ENCODE measurements at places on chromosomes 5 and 9.

DNA sequence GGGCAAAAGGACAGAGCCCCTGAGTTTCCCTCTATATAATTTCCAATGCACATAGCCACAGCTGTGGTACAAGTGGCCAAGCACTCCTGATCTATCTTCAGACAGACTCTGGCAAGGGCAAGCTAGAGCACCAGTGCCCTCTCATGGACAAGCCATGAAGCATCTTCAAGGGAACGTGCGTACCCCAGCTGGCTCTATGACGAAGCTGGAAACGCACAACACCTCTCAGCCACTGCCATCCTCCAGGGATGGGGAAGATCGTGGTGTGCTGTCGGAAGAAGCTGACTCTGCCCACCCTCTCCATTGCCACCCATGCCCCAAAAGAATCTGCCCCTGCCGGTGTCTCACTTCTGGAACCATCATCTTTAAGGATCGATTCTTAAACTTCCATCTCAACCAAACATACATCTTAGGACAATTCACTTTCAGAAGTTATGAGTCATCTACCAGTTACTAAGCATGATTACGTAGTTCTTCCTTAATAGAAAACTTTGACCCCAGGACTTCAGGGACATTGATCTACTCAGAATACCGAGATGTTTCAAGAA lies 482.9 kb downstream of the AGTPBP1 start:
- DNase-seq = peak; percentile 10

- no peak for DNase-seq
Observed at GRCh38 chr9:88187631-88188030, 49.4 kb upstream of the SPATA31C2 start.

DNA sequence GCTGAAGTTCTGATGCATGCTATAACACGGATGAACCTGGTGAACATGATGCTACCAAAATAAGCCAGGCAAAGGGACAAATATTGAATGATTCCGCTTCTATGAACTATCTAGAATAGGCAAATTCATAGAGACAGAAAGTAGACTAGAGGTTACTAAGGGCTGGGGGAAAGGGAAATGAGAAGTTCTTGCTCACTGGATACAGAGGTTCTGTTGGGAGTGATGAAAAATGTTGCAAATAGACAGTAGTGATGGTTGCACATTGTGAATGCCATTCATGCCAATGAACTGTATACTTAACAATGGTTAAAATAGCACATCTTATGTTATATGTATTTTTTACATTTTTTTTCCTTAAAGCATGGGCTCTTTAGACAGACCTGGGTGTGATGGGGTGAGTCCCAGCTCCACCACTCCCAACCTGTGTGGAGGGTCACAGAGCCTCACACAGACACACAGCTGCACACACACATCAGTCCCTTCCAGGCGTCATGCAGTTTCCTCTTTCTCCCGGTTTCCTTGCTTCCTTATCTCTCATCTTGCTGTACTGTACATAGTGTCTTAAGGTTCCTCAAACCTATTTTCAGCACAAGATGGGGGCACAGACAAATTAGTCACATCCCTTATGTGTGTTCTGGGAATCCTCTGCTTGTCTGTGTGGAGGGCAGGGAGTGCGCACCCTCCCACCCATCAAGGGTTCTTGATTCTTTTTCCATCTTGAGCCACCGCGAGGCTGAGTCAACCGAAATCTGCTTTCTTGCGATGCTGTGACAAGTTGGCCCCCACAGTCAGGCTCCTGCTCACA lies 192.9 kb downstream of the CRB2 start:
- no peak for DNase-seq

- DNase-seq = no peak
Observed at GRCh38 chr5:1435369-1435768, 9.9 kb downstream of the SLC6A3 start.

- DNase-seq = no peak
Observed at GRCh38 chr5:133370036-133370831, 242.1 kb downstream of the FSTL4 start.

- DNase-seq = no peak
Observed at GRCh38 chr9:18472841-18473251, 1.1 kb upstream of the ADAMTSL1 start.

- DNase-seq = no peak
Observed at GRCh38 chr5:572398-573019, 39.6 kb upstream of the CEP72 start.

DNA sequence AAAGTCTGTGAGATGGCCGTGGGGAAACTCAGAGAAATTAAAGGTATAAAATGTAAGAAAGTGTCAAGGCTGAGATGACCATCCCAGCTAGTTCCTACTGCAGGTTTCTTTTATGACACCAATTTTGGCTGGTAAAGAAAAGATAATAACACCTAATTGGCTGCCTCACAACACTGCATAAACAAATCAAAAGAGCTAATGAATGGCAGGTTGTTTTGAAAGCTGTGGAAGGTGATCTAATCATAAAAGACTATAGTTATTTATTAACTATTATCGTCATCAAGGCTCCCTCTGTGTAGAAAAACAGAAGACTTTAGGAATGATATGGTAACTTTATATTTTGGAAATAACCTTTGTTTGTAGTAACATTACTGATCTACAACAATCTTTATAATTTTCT lies 3.5 kb upstream of the SPINK5 start:
- DNase-seq = no peak

DNA sequence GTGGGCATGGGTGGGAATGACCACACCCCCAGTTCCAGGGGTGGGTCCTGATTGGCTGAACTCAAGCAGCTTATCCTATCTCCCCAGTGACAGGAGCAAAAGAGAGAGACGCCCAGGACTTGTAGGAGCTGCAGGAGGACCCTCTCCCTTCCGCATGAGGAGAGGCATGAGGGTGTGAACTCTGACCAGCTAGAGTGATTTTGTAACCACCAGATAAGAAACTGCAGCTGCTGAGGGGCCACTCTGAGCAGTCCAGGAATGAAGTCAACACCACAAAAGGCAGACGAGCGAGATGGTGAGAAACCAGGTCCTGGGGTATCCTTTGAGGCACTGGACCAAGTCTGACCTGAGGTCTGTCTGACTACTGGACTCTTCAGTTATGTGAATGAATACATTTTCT lies 521.9 kb downstream of the BNC2 start:
- DNase-seq = no peak

- DNase-seq = no peak
Observed at GRCh38 chr5:71576241-71576640, 10.9 kb upstream of the MCCC2 start.

DNA sequence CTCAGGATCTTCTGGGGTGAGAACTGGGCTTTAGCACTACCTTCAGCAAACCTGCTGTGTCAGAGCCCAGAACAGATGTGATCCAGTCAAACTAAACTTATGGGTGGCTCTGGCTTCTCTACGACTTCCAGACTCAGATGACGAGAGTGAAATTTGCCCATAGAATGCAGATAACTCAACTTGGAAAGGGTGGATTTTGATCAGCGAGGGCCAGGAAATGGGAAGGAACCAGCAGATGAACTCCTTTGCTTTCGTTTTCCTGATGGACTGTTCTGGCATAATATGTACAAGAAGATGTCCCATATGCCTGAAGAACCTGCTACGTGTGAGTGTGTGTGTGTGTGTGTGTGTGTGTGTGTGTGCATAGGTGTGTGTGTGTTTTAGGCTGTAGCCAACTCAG lies 132.0 kb upstream of the MOCS2 start:
- DNase-seq = no peak

GRCh38 chr5:136776022-136776927 lies 410.9 kb upstream of the TRPC7 start:
- DNase-seq = no peak

- no peak for DNase-seq
Observed at GRCh38 chr5:144469106-144469505, 298.4 kb downstream of the KCTD16 start.

- peak; percentile 17 for DNase-seq
Observed at GRCh38 chr9:88741335-88741734, 206.4 kb downstream of the NXNL2 start.

DNA sequence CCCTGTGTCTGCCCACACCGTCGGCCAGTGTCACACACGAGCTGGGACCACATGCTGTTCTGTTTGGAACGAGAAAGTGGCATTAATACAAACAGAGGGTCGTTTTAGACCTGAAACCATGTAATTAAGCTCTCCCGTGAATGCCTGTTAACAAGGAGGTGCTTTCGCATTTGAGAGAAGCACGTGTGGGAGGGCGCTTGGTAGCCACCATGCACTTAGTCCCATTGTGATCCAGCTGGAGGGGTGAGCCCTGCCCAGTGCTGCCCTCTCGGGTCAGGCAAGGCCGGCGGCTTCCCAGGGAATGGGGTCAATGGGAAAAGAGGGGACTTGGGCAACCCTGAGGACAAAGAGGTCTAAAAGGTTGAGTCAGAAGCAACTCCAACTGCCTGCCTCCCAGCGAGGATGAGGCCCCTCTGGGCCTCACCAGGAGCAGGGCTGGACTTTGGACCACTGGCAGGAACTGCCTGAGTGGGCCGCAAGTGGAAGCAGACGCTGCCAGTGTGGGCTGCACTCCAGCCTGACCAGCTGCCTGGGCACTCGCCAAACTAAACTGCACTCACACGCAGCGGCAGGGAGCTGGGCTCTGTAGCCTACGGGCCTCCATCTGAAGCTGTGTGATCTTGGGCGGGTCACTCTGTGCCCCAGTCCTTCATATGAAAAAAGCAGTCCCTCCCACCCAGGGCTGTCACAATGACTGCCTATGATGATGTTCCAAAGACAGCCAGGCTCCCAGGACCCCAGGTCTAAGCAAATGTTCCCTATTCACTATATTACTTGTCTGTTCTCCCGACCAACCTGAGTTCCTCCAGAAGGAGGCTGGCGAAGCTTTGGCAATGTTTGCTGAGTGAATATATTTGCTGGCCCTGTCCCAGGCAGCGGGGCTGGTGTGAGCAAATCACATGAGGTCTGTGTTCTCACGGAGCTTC lies 195.7 kb downstream of the CDK5RAP2 start:
- no peak for DNase-seq

GRCh38 chr9:86222667-86223066 lies 36.8 kb downstream of the C9orf153 start:
- no peak for DNase-seq

DNA sequence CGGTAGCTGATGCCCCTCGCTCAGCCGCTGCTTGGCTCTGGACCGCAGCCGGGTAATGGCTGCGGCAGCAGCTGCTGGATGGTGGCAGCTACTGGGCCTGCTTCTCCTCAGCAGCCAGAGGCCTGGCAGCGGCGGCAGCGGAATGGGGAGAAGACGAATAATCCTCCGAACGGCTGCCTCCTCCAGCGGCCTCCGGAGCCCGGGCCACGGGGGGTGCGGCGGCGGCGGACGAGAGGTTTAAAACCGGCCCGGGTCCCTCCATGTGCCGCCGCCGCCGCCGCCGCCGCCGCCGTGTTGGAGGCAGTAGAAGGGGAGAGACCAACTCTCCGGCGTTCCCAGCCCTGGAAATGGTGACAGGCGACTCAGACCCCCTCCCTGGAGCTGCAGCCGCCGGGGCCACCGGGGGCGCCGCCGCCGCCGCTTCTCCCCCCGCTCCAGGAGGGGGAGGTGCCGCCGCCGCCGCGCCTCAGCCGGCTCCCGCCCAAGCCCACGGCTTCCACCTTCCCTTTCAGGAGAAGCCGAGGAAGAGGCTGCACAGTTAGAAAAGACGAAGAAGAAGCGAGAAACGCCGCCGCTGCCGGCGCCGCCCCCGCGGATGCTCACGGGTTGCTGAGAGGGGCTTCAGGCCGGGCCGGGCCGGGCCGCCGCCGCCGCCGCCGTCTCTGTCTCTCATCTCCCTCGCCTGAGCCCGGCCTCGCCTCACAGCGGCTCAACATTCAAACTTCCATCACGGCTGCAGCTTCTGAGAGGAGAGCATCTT lies 118.4 kb upstream of the PRSS3 start:
- DNase-seq = no peak

DNA sequence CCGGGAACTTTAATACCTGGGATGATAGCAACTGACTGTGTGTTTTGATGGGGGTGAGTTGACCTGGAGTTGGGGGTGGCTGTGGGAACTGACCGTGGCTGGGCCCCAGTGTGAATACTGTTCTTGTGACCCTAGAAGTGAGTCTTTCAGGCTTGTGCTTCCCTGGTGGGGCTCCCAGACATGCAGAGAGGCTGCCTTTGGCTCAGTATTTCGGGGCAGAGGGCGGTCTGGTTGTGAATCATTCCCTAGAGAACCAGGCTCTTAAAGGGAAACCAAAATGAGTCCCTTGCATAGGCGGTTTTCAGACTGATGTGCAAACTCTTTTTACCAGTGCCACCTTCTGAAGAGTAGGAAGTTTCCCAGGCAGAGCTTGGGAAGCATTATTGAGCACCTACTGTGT lies 132.1 kb downstream of the MACROH2A1 start:
- no peak for DNase-seq

- DNase-seq = no peak
Observed at GRCh38 chr9:9730174-9730573, 882.6 kb downstream of the PTPRD start.

DNA sequence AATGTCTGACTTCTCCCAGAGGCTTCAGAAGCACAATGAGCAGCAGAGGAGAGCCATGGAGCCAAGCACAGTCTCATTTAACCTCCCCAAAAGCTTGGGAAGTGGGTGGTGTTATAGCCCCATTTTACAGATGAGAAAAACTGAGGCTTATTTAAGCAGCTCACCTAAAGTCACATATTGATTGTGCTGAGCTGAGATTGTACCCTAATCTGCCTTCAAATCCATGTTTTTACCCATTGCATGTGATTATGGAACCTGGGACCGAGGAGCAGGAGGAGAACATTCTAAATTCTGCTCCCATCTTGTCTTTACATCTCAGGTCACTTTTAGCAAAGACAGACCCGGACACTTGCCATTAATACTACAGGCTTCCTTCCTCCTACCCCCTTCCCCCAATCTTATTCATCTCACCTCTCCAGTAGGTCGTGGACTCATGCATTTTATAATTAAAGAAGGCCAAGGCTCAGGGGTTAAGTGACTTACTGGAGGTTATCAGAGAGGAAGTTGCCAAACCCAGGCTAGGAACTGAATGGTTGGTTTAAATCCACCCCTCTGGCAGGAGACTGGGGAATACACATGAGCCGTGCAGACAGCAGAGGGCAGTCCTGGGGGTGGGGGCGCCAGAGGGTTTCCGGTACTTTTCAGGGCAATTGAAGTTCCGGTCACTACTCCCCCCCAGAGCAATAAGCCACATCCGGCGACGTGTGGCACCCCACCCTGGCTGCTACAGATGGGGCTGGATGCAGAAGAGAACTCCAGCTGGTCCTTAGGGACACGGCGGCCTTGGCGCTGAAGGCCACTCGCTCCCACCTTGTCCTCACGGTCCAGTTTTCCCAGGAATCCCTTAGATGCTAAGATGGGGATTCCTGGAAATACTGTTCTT lies 51.0 kb upstream of the IL17B start:
- DNase-seq = no peak

- DNase-seq = no peak
Observed at GRCh38 chr5:54775645-54776044, 209.7 kb downstream of the ESM1 start.

- no peak for DNase-seq
Observed at GRCh38 chr5:1285883-1286291, 9.0 kb downstream of the TERT start.
